ENCODE measurements at places on chromosomes 4 and X.

GRCh38 chrX:1074172-1074571 is 138.3 kb downstream of the CRLF2 start:
- DNase-seq, result no peak
- no peaks in the 10 kb centered on the region for H3K4me1 ChIP-seq

- H3K4me3 ChIP-seq, result no peak overlapping the region
- H3K27ac ChIP-seq, result no peak overlapping the region
- H3K27me3 ChIP-seq, result no peaks in the 10 kb centered on the region
- no peaks in the 10 kb centered on the region for H3K36me3 ChIP-seq
- no peak for DNase-seq
Measured at GRCh38 chr4:59727745-59728144, 1472.4 kb upstream of the ADGRL3 start.

- no peaks in the 10 kb centered on the region for H3K27me3 ChIP-seq
- no peaks in the 10 kb centered on the region for H3K4me1 ChIP-seq
- no peak for DNase-seq
- H3K36me3 ChIP-seq, result no peaks in the 10 kb centered on the region
- no peak overlapping the region for H3K4me3 ChIP-seq
- H3K27ac ChIP-seq, result no peak overlapping the region
Measured at GRCh38 chr4:34720571-34720970, 1523.7 kb downstream of the ARAP2 start.

DNA sequence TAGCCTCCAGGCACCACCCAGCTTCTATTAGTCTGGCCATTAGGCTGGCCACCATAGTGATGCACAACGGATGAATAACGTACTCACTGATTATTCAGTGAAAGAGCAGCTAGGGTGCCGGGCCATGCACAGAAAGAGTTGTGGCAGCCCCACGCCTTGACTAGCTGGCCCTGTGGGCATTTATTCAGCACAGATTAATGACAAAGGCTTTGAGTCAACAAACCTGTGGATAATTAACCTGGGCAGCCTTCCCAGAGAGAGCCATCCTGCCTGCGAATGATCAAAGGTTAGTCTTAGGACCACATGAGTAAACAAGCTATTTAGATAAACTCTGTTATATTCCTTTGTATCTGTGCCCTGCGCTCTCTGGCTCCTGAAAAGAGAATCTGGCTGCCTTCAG is 37.2 kb downstream of the MAP9 start:
- no peaks in the 10 kb centered on the region for H3K27me3 ChIP-seq
- no peak for DNase-seq
- no peaks in the 10 kb centered on the region for H3K36me3 ChIP-seq
- H3K4me1 ChIP-seq, result no peaks in the 10 kb centered on the region
- H3K4me3 ChIP-seq, result no peak overlapping the region

GRCh38 chrX:155028129-155028528 is 1.5 kb downstream of the FUNDC2 start:
- H3K4me3 ChIP-seq, result peak overlapping the region; percentile 87
- peaks cover 1% of the 10 kb centered on the region for H3K36me3 ChIP-seq
- H3K4me1 ChIP-seq, result peaks cover 14% of the 10 kb centered on the region
- H3K27me3 ChIP-seq, result no peaks in the 10 kb centered on the region
- H3K27ac ChIP-seq, result peak overlapping the region; percentile 93

DNA sequence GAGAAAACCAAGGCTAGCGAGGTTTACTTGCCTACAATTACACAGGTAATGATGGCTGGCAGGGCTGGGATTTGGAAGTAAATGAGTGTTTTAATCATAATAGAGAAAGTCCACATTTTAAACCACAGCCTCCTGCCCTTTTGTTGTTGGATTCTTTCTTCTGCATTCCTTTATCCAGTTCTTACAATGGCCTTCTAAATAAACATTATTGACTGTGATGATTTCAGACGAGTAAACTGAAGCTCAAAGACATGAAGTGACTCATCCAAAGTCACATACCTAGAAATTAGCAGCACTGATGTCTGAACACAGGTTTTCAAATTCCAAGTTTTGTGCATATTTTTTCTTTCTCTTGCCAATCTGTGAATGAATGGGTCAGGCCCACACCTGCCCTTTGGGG is 51.2 kb upstream of the C1QTNF7 start:
- peaks cover 12% of the 10 kb centered on the region for H3K4me1 ChIP-seq
- H3K27me3 ChIP-seq, result peaks cover 2% of the 10 kb centered on the region
- H3K36me3 ChIP-seq, result no peaks in the 10 kb centered on the region
- H3K4me3 ChIP-seq, result no peak overlapping the region
- no peak overlapping the region for H3K27ac ChIP-seq
- no peak for DNase-seq

DNA sequence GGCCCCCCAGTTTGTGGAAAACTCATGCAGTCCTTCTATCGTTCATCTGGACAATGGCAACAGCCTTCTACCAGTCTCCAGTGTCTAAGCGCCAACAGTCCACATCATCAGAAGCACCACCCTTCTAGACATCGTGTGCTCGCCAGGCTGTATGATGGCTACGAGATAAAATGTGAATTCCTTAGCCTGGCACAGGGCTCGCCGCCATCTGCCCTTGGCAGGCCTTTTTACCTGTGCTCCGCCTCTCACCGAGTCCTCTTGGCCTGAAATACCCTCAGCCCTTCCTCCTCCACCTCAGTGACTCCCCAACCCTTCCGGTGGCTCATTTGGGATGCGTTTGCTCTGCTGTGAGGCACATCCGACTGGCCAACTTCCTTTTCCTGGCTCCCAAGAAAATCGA is 15.9 kb upstream of the STS start:
- H3K36me3 ChIP-seq, result peaks cover 3% of the 10 kb centered on the region
- H3K4me3 ChIP-seq, result no peak overlapping the region
- DNase-seq, result no peak
- H3K27ac ChIP-seq, result no peak overlapping the region

GRCh38 chr4:966266-967112 is 6.9 kb downstream of the DGKQ start:
- H3K27me3 ChIP-seq, result no peaks in the 10 kb centered on the region
- no peak overlapping the region for H3K4me3 ChIP-seq
- no peak overlapping the region for H3K27ac ChIP-seq
- H3K4me1 ChIP-seq, result peaks cover 7% of the 10 kb centered on the region
- H3K36me3 ChIP-seq, result peaks cover 1% of the 10 kb centered on the region
- no peak for DNase-seq

DNA sequence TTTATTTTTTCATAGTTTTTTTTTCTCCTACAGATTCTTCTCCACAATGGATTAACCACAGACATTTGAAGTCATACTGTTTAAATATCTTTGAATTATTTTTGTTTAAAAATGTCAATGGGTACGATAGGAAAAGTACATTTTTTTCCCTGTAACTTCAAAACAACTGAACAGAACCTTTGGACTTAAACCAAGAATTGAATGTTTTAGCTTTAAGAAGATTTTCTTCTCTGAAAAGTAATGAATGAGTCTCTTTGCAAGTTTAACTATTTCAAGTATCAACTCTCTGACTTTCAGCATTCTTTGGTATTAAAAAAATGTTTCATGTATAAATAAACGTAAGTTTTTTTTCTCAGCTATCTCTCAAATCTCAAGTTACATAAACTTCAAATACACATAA is 364.3 kb downstream of the FBXO8 start:
- H3K27ac ChIP-seq, result no peak overlapping the region
- H3K4me3 ChIP-seq, result no peak overlapping the region
- peaks cover 2% of the 10 kb centered on the region for H3K27me3 ChIP-seq
- DNase-seq, result no peak

DNA sequence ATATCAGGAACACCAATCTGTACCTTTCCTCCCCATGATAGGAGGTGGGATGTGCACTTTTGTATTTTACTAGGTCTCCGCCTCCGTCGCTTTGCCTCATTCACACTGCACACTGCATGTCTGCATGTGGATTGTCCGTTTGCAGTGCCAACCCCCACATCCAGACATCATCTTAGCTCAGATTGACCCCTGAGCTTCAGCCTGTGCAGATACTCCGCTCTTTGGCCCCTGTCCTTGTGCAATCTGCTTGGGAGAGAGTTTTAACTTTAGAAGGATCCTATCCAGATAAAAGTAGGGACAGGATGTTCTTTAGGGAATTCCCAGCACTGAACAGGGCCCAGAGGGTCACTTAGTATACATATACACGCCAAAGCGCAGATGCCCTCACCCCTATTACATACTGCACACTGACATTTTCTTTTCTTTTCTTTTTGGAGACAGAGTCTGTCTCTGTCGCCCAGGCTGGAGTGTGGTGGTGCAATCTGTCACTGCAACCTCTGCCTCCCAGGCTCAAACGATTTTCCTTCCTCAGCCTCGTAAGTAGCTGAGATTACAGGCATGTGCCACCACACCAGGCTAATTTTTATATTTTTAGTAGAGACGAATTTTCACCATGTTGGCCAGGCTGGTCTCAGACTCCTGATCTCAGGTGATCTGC is 43.3 kb upstream of the FBXW7 start:
- H3K36me3 ChIP-seq, result no peaks in the 10 kb centered on the region
- no peak for DNase-seq
- peaks cover 9% of the 10 kb centered on the region for H3K27me3 ChIP-seq
- H3K4me3 ChIP-seq, result no peak overlapping the region
- no peak overlapping the region for H3K27ac ChIP-seq
- H3K4me1 ChIP-seq, result no peaks in the 10 kb centered on the region

DNA sequence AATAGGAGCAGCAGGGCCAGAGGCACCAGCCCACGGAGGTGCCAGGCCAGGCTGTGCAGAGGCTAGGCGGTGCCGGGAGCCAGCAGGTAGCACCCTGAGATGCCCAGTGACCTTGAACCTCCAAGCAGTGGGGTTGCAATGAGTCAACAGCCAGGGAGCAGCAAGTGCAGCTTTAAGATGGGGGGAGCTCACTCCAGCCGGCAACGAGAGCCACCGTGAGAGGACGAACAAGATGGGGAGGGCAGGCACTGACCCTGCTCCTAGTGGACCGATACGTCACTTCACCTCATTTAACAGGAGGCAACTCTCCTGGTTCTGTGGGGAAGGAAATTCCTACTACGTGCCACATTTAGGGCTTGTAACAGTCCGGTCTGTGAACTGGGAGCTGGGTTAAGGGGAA is 4.8 kb downstream of the LETM1 start:
- no peak overlapping the region for H3K27ac ChIP-seq
- no peak for DNase-seq
- H3K27me3 ChIP-seq, result no peaks in the 10 kb centered on the region
- H3K4me3 ChIP-seq, result no peak overlapping the region

DNA sequence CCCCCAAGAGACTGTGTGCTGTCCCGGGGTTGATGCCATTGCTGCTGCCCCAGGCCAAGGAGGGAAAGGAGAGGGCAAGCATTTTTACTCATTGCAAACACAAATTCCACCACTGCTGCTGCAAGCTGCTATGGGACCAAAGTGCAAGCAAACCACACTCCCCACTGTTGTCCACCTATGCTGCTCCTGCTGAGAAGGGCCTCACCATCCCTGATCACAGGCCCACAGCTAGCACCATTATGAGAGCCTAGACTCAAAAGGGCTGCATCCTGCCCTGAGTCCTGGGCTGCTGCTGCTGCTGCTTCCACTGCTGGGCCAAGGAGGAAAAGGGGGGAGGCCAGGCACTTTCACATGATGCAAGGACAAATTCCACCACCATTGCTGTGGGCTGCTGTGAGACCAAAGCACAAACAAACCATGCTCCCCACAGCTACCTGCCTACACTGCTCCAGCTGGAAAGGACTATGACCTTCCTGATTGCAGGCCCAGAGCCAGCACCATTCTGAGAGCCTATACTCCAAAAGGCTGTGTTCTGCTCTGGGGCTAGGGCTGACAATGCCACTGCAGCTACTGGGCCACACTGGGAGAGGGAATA is 218.2 kb upstream of the ZCCHC13 start:
- no peaks in the 10 kb centered on the region for H3K36me3 ChIP-seq
- no peaks in the 10 kb centered on the region for H3K27me3 ChIP-seq
- H3K27ac ChIP-seq, result no peak overlapping the region
- no peaks in the 10 kb centered on the region for H3K4me1 ChIP-seq

DNA sequence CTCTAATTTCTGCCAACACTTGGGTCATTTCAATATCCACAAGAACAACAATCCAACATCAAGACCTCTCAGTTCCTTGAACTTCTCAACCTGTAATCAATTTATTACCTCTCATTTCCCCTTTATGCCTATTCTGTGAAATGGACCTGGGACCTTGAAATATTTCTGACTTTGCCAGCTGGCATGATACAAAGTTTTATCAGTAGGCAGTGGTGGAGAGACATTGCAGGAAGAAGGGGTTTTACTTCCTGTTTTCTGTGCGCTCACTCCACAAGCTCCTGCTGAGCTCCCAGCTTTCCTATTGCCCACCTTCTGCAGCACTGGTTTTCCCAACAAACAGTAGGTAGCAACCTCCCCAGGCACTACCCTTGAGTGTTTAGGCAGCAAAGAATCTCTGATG is 3.5 kb upstream of the ARHGEF6 start:
- no peak for DNase-seq
- peak overlapping the region; percentile 75 for H3K27ac ChIP-seq
- H3K27me3 ChIP-seq, result no peaks in the 10 kb centered on the region
- peak overlapping the region; percentile 19 for H3K4me3 ChIP-seq
- H3K36me3 ChIP-seq, result no peaks in the 10 kb centered on the region
- H3K4me1 ChIP-seq, result peaks cover 27% of the 10 kb centered on the region

GRCh38 chr4:121693886-121694285 is 2.9 kb downstream of the ANXA5 start:
- no peak overlapping the region for H3K27ac ChIP-seq
- H3K4me3 ChIP-seq, result no peak overlapping the region
- no peak for DNase-seq
- peaks cover 10% of the 10 kb centered on the region for H3K27me3 ChIP-seq

DNA sequence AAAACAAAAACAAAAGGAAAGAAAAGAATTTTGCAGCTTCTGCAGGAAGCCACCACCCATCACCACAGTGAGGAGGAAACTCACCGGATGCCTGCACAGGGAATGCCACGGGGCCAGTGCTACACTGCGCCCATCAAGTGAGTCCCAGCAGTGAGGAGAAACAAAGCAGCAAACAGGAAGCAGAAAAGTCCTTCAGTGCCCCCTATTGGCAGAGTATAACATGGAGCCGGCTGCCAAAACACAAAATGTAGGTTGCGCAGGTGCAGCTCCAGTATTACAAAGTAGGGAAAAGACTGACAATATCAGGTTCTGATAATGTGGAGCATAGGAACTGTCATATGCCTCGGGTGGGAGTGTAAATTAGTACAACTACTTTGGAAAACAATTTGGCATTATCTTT is 23.3 kb upstream of the SCML2 start:
- no peak for DNase-seq
- H3K4me1 ChIP-seq, result peaks cover 4% of the 10 kb centered on the region
- no peak overlapping the region for H3K27ac ChIP-seq
- no peaks in the 10 kb centered on the region for H3K36me3 ChIP-seq

DNA sequence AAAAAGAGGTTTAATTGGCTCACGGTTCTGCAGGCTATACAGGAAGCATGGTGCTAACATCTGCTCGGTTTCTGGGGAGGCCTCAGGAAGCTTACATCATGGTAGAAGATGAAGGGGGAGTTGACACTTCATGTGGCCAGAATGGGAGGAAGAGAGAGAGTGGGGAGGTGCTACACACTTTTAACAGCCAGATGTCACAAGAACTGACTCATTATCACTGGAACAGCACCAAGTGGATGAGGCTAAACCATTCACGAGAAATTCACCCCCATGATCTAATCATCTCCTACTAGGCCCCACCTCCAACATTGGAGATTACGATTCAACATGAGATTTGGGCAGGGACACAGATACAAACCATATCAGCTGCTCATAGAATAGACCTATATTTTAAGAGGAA is 255.8 kb downstream of the OPHN1 start:
- no peak overlapping the region for H3K27ac ChIP-seq
- H3K4me1 ChIP-seq, result peaks cover 9% of the 10 kb centered on the region
- no peaks in the 10 kb centered on the region for H3K27me3 ChIP-seq

All from activated naive CD8-positive, alpha-beta T cell treated with anti-CD3 and anti-CD28 coated beads, Interleukin-2, amount 10 ng/mL, durations not matched to agents 7 days and 5 days (primary cell).